ENCODE measurements at places on chromosomes 5 and 9. TPM values are rescaled to one million over a fixed set of nuclear protein-coding genes. Genes with fewer than 3 reads are reported as not detected.

- no peak for DNase-seq
These were observed 180.4 kb downstream of the PRR16 start for GRCh38 chr5:120644516-120644915.

DNA sequence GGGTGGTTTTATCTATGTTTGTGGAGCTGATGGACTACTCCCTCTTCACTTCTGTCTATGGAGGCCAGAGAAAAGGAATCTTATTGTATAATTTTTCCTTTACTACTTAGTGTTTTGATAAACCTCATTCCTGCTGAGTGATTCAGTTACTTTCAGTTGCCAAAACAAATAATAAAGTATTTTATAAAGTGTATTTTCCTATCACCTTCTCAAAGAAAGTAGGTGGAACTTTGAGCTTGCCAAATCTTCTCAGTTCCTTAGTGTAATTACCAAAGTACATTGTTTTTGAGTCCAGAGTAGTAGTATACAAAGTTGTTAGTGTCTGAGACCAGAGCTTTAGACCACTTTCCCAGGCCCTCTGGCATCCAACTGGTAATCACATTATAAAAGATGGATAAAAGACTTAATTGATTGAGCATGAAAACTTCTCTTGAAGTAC, 13.5 kb downstream of the RABGAP1 start:
- no peak for DNase-seq

DNA sequence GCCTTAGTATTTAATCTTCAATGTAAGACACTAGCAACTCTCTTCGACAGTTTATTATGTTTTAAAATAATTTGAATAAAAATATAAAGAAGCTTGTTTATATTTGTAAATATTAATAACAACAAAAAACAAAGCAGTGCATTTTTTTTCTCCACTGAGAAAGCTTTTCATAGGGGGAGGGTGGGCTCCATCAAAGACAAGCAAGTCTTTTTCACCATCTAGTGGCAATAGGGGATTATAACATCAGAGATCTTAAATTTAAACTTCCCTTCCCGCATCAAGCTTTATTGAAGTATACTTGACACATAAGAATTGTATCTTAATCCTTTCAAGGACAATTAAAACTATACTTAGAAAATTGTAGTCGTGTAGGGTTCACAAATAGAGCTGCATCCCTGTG, 9.3 kb upstream of the OR13F1 start:
- no peak for DNase-seq

GRCh38 chr5:65837139-65837538, 89.2 kb upstream of the ERBIN start:
- no peak for DNase-seq

GRCh38 chr9:1005043-1005667, 28.7 kb downstream of the DMRT3 start:
- peak; percentile 30 for DNase-seq

- no peak for DNase-seq
These were observed 50.5 kb upstream of the RNU6ATAC start for GRCh38 chr9:134214766-134215419.

DNA sequence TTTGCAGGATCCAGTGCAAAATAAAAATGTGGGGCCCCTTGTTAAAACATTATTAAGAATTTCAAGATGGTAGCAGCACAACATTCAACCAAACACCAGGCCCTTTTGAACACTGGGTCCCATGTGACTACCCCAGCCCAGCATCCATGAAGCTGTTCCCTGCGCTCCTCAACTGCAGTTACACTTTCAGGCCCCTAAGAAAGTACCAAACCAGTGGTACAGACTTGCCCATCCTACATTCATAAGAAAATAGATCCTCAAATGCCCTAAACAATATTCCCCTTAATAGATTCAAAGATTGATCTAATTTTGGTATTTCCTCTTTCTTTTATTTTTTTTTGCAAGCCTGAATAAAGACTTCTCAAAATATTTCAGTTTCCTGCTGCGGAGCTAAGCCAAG, 201.7 kb downstream of the EFNA5 start:
- no peak for DNase-seq

GRCh38 chr5:67681703-67682102, 485.1 kb upstream of the CD180 start:
- DNase-seq: no peak

GRCh38 chr5:62326302-62326701, 20.3 kb downstream of the KIF2A start:
- DNase-seq: no peak

DNA sequence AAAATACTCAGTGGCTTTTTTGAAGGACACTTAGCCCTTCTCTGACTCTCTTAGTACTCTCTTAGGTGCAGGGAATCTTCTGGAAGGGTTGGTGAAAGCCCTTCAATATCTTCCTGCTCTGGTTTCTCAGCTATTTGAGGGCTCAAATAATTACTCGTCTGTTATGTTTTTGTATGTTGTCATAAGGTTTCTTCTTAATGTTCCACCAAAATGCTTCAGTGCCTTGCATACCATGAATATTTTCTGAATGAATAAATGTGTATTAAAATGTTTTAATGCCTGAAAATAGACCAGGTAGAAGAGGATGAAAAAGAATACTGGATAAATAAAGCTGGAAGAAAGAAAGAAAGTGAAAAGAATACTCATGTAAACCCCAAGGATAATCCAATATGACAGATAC, 124.3 kb downstream of the STK32A start:
- DNase-seq: no peak

GRCh38 chr5:26893078-26893477, 145.3 kb downstream of the CDH9 start:
- DNase-seq: no peak

GRCh38 chr5:84438456-84438855, 53.8 kb upstream of the EDIL3 start:
- no peak for DNase-seq

The S1PR3 gene
- 8.1 TPM for total RNA-seq

The OBP2B gene
- not detected for total RNA-seq

The GFPT2 gene
- 2.1 TPM for total RNA-seq

All from Panc1 (cell line).